ENCODE measurements at places on chromosomes 6 and 20.

DNA sequence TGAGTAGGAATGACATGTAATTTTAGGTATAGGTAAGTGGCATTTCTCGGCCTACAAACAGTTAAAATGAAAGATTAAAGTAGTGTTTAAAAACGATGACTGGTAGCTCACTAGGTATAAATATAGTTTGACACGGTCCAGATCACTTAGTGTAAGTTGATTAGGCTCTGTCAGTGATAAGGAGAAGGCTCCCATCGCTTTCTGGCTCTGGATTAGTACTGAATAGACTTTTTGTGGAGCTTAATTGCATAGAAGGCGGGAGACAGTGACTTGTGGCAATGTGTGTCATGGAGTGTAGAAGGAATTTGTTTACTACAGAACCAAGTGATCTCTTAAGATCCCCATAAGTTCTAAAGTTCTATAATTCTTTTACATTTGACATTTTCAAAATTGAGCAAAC is 6.7 kb downstream of the PYGB start:
- H3K27ac ChIP-seq: peak overlapping the region; percentile 48
- no peak overlapping the region for H3K4me3 ChIP-seq
- H3K27me3 ChIP-seq: no peaks in the 10 kb centered on the region
- peaks cover 9% of the 10 kb centered on the region for H3K36me3 ChIP-seq
- H3K4me1 ChIP-seq: peaks cover 51% of the 10 kb centered on the region
- no peak for DNase-seq

DNA sequence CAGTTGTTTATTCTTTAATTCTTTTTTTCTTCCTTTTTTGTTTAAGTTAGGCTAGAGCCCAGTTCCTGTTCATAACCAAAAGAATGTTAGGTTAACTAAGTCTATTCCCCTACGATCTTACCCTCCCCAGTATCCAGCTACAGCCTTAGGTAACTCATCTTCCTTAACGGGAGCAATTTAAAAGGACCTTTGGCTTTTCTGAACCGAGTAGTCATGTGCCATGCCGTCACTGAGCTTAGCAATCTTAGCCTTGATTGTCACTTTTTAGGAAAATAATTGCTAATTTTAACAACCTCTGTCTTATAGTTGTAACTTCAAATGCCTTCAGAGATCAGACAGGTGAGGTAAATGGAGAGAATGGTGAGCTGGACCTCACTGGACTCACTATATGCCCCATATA is 6.2 kb downstream of the METTL24 start:
- H3K4me3 ChIP-seq: no peak overlapping the region
- no peak overlapping the region for H3K27ac ChIP-seq
- peaks cover 7% of the 10 kb centered on the region for H3K27me3 ChIP-seq
- H3K4me1 ChIP-seq: peaks cover 2% of the 10 kb centered on the region
- H3K36me3 ChIP-seq: no peaks in the 10 kb centered on the region
- no peak for DNase-seq

GRCh38 chr6:157244175-157244574 is 79.1 kb downstream of the TMEM242 start:
- peak; percentile 63 for DNase-seq
- no peaks in the 10 kb centered on the region for H3K36me3 ChIP-seq
- H3K27ac ChIP-seq: no peak overlapping the region
- no peak overlapping the region for H3K4me3 ChIP-seq

DNA sequence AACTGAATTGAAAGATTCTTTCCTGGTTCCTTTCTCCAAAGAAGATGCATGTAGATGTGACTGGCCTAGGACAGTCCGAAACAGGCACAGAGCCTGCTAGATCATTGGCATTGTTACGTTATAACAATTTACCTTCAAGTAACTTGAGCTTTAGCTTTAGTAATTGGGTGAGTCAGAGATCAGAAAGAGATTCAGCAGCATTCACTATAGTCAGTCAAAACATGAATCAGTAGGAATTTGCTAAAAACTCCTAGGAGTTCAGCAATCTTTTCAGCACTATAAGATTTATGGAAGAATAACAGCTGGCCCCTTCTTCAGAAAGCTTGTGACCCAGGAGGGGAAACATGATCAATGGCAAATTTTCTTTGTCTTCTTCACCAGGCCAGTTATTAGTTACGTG is 281.7 kb upstream of the PRDM1 start:
- peaks cover 5% of the 10 kb centered on the region for H3K27me3 ChIP-seq
- no peaks in the 10 kb centered on the region for H3K36me3 ChIP-seq
- no peaks in the 10 kb centered on the region for H3K4me1 ChIP-seq

GRCh38 chr6:158669145-158670035 is 19.5 kb downstream of the SYTL3 start:
- H3K4me3 ChIP-seq: no peak overlapping the region
- DNase-seq: no peak
- H3K27me3 ChIP-seq: no peaks in the 10 kb centered on the region
- H3K27ac ChIP-seq: no peak overlapping the region
- peaks cover 5% of the 10 kb centered on the region for H3K36me3 ChIP-seq
- peaks cover 1% of the 10 kb centered on the region for H3K4me1 ChIP-seq

DNA sequence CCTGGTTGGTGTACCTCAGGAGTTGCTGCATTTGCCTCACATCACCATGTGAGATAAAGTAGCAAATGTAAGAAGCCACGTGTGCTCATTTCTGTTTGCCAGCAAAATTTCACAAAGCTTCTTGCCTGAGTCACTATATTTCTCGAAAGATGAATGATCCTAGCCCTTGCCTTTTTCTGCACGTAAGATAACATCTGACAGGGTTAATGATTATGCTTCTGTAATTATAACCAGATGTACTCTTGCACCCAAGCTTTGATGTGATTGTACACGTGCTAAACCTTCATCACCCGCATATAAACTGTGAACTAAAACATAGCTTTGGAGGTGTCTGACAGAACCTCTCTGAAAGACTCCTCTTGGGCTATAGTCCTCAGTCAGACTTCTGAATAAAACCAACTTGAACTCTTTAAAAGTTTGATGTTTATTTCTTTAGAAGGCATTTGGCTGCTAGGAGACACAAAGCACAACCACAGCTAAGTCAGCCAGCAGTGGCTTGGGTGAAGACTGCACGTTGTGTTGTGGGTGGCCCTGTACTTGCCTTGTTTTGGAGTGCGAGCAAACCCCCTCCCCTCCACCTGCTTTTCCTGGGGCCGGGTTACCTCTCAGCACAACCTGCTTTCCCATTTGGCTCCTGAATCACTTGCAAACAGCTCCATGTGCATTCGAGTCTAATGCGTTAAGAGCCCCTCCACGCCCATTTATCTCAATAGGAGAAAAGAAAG is 19.3 kb downstream of the PROKR2 start:
- H3K27me3 ChIP-seq: peaks cover 20% of the 10 kb centered on the region
- DNase-seq: no peak
- no peaks in the 10 kb centered on the region for H3K36me3 ChIP-seq
- H3K4me3 ChIP-seq: no peak overlapping the region
- no peak overlapping the region for H3K27ac ChIP-seq
